Activated CD8-positive, alpha-beta T cell treated with anti-CD3 and anti-CD28 coated beads, Interleukin-2, amount 10 ng/mL, durations not matched to agents 7 days and 5 days (primary cell): ENCODE measurements at places on chromosomes 6 and 20.

- no peak overlapping the region for H3K27ac ChIP-seq
- no peak overlapping the region for H3K4me3 ChIP-seq
- peaks cover 66% of the 10 kb centered on the region for H3K27me3 ChIP-seq
- peaks cover 7% of the 10 kb centered on the region for H3K36me3 ChIP-seq
- peaks cover 13% of the 10 kb centered on the region for H3K4me1 ChIP-seq
These were observed 14.5 kb downstream of the TFAP2A start for GRCh38 chr6:10400330-10400729.

GRCh38 chr6:27406085-27406484 is 17.5 kb downstream of the ZNF391 start:
- DNase-seq = no peak
- H3K4me1 ChIP-seq = no peaks in the 10 kb centered on the region
- peaks cover 15% of the 10 kb centered on the region for H3K36me3 ChIP-seq

- peaks cover 28% of the 10 kb centered on the region for H3K4me1 ChIP-seq
- H3K36me3 ChIP-seq = peaks cover 26% of the 10 kb centered on the region
- no peaks in the 10 kb centered on the region for H3K27me3 ChIP-seq
- H3K27ac ChIP-seq = no peak overlapping the region
These were observed 15.9 kb downstream of the PTPRA start for GRCh38 chr20:2889209-2889608.

DNA sequence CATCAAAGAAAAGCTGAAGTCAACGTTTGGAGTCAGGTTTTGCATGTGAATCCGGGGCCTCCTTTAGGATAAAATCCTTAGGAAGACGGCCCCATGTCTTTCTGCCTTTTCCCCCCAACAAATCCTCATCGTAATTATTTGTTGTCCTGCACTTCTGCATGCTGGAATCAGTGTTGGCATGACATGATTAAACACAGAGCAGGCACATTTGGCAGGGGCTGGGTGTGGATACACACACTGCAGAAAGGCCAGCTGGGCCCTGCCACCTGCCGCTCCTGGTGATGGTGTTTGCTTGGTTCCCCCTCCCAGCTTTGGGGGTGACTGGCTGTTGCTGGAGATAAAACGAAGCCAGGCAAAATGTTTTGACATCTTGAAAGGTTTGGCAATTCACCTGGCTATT is 46.3 kb upstream of the FOXA2 start:
- no peak for DNase-seq
- H3K27me3 ChIP-seq = no peaks in the 10 kb centered on the region
- no peak overlapping the region for H3K4me3 ChIP-seq
- H3K4me1 ChIP-seq = no peaks in the 10 kb centered on the region
- H3K36me3 ChIP-seq = no peaks in the 10 kb centered on the region

DNA sequence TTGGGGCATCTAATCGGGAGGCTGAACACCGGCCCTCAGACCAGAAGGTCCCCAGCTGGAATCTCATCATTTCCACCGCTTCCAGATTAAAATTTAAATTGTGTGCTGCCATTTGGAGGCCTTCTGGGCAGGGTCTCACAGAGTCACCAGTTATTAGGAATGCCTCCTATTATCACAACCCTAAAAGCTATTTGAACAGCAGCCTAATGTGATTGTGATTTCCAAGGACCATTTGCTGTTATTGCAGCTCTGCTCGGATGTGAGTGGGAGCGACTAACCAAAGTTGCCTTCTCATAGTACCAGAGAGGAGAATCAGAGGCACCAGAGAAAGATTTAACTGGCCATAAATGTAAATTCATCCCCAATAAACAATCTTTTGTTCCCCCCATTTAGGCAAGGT is 277.3 kb downstream of the RNF144B start:
- no peaks in the 10 kb centered on the region for H3K27me3 ChIP-seq
- H3K27ac ChIP-seq = no peak overlapping the region
- no peak for DNase-seq
- no peak overlapping the region for H3K4me3 ChIP-seq
- no peaks in the 10 kb centered on the region for H3K36me3 ChIP-seq

GRCh38 chr6:166420351-166420750 is 37.6 kb upstream of the MPC1 start:
- H3K27me3 ChIP-seq = peaks cover 18% of the 10 kb centered on the region
- no peak overlapping the region for H3K4me3 ChIP-seq

DNA sequence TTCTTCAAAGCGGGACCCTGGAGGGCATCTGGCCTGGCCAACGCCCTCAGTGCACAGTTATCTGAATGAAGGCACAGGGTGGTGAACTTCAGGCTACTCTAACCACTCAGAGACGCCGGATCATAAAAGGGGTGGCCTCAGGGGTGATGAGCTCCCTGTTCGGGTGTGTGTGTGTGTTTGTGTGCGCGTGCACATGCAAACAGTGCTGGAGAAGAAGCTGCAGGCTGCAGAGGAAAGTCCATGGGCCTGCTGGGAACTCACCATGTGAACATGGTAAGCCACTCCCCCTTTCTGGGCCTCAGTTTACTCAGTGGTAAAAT is 42.0 kb downstream of the KIAA1755 start:
- H3K27ac ChIP-seq = no peak overlapping the region
- H3K27me3 ChIP-seq = no peaks in the 10 kb centered on the region
- H3K36me3 ChIP-seq = no peaks in the 10 kb centered on the region

DNA sequence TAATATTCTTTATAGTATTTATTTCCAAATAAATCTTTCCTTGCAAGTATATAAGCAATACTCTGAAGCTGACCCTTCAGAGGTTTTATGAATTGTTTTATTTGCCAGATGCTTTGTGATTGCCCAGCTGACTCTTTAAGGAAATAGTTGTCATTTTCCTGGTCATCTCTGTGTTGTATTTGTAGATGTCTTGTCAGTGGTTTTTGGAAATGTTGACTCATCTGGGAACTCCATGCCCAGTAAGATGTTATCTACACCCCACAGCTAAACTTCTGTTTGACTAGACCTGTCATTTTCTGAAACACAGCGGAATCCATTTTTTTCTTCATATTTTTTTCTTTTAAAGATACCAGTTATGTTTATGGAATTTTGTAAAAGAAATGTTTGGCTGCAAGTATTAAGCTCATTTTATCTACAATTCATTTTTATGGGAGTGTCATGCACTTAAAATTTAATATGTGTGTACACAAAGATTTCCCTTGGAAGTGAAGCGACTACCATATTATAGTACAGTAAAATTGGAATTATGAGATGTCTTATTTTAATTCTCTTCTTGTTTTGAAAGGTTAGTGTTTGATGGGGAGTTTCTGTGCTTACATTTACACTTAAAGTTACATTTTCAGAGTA is 491.0 kb downstream of the NKAIN2 start:
- H3K36me3 ChIP-seq = no peaks in the 10 kb centered on the region
- DNase-seq = no peak
- no peaks in the 10 kb centered on the region for H3K27me3 ChIP-seq
- H3K27ac ChIP-seq = no peak overlapping the region
- no peaks in the 10 kb centered on the region for H3K4me1 ChIP-seq

GRCh38 chr6:131255434-131255833 is 120.2 kb downstream of the AKAP7 start:
- H3K27me3 ChIP-seq = no peaks in the 10 kb centered on the region
- peaks cover 8% of the 10 kb centered on the region for H3K36me3 ChIP-seq
- H3K4me1 ChIP-seq = peaks cover 14% of the 10 kb centered on the region
- DNase-seq = no peak
- no peak overlapping the region for H3K4me3 ChIP-seq

DNA sequence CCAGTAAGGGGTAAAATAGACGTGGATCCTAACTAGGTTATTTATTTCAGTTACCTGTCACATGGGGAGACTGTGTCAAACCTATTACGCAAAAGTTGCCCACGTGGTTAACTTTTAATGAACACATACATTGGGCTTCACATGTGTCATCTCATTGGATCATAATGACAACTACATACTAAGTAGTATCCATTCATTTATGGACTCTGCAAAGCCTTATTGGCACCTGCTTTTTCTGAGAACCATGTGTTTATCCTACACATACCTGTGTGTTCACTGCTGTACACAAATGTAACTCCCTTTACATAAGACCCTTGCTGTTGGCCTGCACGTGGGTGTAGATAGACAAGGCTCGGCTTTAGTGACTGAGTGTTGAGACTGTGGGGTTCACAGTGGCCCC is 5.1 kb downstream of the BPIFA1 start:
- DNase-seq = no peak
- no peaks in the 10 kb centered on the region for H3K36me3 ChIP-seq
- H3K27me3 ChIP-seq = peaks cover 23% of the 10 kb centered on the region
- no peak overlapping the region for H3K27ac ChIP-seq
- H3K4me3 ChIP-seq = no peak overlapping the region
- H3K4me1 ChIP-seq = no peaks in the 10 kb centered on the region

DNA sequence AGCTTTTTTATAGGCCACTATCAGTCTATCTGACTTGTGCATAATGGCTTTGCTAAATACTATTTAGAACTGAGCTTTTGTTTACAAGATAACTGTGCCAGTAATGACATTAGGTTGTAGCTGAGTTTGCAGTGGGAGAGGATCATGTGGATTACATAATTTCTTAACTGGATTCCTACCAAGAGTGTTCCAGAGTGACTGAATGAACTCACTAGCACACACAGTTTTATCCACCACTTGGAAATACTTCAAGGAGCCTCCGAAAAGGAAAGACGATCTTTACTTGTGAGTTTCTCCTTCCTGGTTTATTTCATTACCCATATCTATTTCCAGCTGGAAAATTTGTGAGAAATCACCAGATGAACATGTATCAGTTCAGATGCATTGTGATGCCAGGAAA is 10.9 kb upstream of the SYNE1 start:
- H3K27me3 ChIP-seq = peaks cover 3% of the 10 kb centered on the region
- no peaks in the 10 kb centered on the region for H3K4me1 ChIP-seq
- no peak overlapping the region for H3K27ac ChIP-seq
- H3K4me3 ChIP-seq = no peak overlapping the region
- no peak for DNase-seq

GRCh38 chr20:11248011-11248409 is 574.2 kb upstream of the JAG1 start:
- no peak overlapping the region for H3K4me3 ChIP-seq
- DNase-seq = no peak
- no peaks in the 10 kb centered on the region for H3K27me3 ChIP-seq
- H3K36me3 ChIP-seq = no peaks in the 10 kb centered on the region
- no peak overlapping the region for H3K27ac ChIP-seq

DNA sequence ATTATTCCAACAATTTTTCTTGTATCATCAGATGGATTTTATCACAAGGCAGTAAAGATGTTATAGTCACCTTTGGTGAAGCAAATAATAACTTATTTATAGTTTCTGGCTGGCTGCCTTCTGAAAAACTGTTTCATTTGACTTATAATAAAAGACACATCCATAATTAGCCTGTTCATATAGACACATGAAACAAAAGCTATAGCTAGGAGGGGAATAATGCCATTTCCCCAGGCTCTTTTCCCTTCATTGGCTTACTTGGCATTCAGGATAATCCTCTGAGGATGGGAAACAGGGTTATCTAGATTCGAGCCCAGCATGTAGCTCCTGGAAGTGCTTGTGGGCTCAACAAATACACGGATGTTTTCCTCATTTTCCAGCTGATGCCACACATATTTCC is 17.5 kb downstream of the MMP24 start:
- H3K27me3 ChIP-seq = peaks cover 5% of the 10 kb centered on the region
- H3K4me3 ChIP-seq = no peak overlapping the region
- no peaks in the 10 kb centered on the region for H3K36me3 ChIP-seq
- H3K27ac ChIP-seq = no peak overlapping the region
